ENCODE measurements at places on chromosomes 7 and 10. TPM values are rescaled to one million over a fixed set of nuclear protein-coding genes. Genes with fewer than 3 reads are reported as not detected.

DNA sequence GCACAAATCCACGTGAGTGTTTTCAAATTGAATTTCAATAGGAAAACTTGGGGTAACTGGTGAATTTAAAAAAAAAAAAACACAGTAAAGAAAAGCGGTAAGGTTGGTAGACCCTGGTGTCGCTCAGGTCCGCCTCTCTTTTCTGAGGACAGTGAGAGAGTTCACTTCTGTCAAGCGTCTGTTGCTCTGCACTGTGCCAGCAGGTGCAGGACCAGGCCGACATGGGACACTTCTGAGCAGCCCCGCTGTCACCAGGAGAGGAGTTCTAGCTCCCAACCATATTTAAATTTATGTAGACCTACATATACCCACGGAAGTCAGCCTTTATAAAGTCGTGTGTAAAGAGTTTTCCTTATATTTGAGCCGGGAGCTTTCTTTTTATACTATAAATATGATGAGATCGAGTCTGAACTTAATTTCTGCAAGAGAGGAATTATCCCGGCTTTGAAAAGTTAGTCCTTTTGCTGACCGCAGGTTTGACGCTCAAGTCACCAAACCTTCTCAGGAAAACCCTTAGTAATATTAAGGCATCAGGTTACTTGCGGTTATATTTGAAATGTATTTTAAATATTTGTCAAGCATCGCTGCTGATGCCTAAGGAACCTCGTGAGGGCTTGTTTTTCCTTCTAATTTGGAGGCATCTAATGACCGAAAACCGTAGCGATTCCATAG lies 531 bp downstream of the IKZF1 start:
- DNase-seq: no peak

DNA sequence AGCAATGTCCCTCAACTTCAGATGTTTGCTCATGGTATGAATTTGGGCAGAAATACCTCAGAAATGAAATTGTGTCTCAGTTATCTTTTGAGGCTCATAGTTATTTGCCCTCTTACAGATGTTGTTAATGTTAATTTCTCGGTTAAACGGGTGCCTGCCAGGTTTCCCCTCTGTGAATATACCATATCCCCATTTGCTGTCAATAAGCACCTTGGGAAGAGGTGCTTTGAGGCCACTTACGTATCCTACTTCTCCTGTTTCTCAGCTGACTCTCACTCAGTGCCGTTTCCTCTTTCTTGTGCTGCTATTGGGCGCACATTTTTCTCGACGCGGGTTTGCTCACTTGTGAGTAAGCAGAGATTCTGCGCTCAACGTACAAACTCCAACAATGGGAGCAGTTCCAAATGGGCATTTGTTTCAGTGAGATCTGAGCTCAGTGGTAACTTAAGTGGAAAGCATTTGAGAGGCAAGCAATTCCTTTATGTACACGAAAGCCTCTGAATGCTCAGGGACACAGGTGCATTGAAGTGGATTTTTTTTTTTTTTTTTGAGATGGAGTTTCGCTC lies 34.8 kb upstream of the JAKMIP3 start:
- no peak for DNase-seq

DNA sequence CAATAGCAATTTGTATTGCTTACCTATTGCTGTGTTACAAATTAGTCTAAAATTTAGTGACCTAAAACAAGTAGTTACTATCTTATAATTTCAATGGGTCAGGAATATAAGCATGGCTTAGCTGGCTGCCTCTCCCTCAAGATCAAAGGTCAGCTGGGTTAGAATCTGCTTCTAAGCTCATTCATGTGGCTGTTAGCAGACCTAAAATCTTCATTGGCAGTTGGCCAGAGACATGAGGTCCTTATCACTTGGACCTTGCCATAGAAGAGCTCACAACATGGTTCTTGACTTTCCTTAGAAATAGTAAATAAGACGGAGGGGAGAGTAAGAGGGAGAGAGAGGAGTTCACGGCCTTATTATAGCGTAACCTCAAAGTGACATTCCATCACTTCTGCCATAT lies 468.0 kb downstream of the HTR7 start:
- DNase-seq: no peak

GRCh38 chr7:79376299-79377025 lies 77.0 kb downstream of the MAGI2 start:
- no peak for DNase-seq

GRK5 gene
- 16.7 TPM for total RNA-seq

Data from ureter (tissue), 1 donor.